Stimulated activated CD4-positive, alpha-beta T cell treated with anti-CD3 and anti-CD28 coated beads, Interleukin-12 subunit alpha, Interleukin-12 subunit beta, amount 100 ng/mL, for 24 hours (primary cell): ENCODE measurements at places on chromosomes 5 and 9.
A peak's percentile ranks its signal among the peaks of the same experiment; 100 is the strongest.

DNA sequence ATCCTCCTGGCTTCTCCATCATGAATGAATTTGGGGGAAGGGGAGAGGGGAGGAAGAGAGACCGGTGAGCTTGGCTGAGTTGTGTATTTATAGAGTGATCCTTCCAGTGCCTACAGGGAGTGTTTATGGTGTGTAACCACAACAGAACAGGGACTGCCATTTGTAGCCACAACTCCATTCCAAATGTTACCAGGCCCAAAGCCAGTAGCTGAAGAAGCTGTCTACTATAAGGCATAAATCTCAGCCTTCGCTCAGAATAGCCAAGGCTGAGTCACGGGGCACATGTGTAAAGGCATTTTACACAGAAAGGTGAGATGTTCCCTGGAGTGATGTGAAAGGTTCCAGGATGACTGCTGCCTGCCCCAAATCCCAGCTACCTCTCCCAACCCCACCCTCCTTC, 2.5 kb downstream of the TMEM252 start:
- no peak for DNase-seq

DNA sequence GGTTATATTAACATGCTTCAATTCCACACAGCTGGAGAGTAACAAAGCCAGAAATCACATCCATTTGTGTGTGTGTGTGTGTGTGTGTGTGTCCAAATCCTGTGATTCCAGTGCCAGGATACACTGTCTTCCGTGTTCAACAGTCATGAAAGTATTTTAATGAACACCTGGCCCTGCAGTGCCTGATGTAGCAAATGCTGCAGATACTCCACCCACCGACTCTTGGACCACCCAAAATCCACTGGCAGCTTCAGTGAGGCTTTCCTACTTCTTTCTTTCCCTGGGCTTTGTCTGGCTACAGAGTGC, 13.1 kb upstream of the INSYN2B start:
- DNase-seq: no peak

DNA sequence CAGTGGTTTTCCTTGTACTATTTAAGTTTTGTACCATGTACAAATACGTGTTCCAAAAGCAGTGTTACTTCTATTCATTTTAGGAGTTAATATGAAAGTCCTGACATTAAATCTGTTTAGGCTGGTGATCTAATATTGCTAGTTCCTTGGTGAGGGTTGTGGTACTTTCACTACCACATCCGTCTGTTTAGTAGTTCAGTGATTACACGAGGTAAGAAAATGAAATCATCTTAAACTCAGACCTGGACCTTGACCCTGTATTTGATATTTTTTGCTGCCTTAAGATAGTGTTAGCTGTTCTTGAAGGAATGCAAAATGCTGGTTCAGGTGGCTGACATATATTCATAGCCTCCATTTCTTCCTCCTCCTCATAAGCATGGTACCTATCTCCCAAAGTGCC, 50.3 kb downstream of the MTAP start:
- no peak for DNase-seq

- DNase-seq: no peak
Measured at GRCh38 chr9:133731876-133732638, 6.1 kb downstream of the SARDH start.

DNA sequence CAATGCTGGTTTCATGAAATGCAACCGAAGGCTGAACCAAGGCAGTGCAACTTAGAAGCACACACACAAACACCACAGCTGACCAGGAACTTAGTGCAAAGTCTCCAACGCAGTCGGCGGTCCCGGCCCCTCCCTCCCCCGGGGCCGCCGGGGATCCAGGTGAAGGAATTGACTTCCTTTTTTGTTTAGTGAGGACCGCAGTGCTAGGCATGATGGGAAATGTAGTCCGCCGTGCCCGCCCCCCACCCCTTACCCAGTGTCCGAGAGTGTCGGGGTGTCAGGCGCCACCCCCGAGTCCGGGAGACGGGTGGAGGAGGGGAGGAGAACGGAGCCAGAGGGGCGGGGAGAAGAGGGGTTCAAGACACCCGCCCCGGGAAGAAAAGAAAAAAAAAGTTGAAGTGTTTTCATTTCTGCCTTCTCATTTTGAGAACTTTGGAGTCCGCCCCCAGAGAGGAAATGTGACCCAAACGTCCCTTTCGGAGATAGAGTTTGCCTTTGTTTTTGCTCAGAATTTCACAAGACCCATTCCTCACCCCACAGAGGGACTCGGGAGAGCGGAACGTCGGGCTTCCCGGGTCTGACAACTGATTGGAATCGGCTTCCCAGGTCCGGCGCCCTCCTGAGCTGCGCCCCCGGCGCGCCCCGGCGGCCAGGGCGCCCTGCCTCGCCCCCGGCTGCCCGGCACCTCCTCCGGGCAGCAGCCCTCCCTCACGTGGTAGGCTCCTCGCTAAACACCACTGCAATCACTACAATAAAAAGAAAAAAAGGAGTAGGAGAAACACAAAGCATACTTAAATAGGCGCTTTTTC, 2.0 kb downstream of the IER5L start:
- peak; percentile 55 for DNase-seq

GRCh38 chr5:175336781-175337180, 107.2 kb downstream of the DRD1 start:
- DNase-seq: no peak

GRCh38 chr5:87121304-87122150, 146.2 kb upstream of the RASA1 start:
- peak; percentile 6 for DNase-seq

GRCh38 chr9:109046346-109046745, 33.0 kb upstream of the CTNNAL1 start:
- DNase-seq: no peak

DNA sequence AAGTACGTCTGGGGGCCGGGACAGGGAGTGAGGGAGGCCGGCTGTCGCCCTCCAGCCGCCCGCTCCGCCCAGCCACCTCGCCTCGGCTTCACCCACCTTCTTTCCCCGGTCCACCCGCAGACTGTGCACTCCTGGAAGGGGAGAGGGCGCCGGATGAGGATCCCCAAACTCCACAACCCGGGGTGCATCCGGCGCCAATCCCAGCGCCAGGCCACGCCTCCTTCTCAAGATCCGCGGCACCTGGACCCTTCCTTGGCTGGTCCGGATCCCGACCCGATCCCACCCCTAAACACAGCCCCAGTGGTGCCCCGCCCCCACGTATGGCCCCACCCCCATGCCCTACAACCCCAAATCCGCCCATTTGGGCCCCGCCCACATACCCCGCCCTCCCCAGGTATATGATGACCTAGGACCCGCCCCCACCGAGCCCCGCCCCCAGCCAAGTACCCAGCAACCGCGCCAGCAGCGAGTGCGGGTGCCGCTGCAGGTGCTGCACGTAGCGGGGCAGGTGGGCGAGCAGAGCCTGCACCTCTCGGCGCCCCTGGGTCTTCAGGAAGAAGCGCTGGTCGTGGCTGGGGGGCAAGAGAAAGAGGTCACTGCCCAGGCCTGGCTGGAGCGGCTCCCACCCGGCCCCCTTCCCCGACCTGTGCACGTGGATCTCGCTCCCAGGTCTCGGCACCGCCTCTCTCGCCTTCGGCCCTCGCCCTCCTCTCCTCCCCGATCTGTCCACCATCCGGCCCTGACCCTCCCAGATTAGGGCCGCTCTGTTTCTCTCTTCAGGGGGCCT, 3.2 kb downstream of the PIP5KL1 start:
- peak; percentile 72 for DNase-seq

GRCh38 chr9:74887981-74888370, 255 bp upstream of the TRPM6 start:
- no peak for DNase-seq

DNA sequence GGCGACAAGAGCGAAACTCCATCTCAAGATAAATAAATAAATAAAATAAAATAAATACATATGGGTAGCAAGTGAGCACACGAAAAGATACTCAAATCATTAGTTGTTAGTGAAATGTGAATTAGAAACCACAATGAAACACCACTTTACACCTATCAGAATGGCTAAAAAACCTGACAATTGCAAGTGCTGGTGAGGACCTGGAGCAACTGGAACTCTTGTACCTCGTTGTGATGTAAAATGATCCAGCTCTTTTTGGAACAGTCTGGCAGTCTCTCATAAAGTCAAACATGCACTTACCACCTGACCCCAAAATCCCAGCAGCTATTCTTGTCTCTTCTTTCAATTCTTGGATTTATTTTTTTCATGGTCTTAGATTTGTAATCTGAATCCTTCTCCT, 69.2 kb upstream of the FBXW11 start:
- no peak for DNase-seq

DNA sequence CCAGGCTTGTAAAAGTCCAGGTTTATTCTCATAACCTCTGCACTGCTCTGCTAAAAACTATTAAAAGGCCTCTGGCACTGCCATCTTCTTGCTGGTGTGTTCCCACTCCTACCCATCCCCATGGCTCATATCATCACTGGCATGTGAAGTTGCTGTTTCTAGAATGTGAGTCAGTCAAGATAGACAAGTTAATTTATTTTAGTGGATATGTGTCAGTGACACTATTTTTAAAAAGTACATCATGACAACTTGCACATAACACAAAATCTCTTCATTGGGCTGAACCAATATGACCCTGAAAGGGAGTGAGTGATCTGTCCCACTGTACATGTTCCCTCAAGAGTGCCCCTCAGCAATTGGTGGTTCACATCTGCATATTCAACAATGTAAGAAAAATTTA, 299.7 kb downstream of the NFIB start:
- no peak for DNase-seq

- DNase-seq: no peak
Measured at GRCh38 chr5:177232761-177233160, 70.8 kb downstream of the RAB24 start.

GRCh38 chr9:4774209-4774608, 18.5 kb upstream of the RCL1 start:
- DNase-seq: no peak

GRCh38 chr5:553874-554273, 29.6 kb upstream of the SLC9A3 start:
- no peak for DNase-seq

DNA sequence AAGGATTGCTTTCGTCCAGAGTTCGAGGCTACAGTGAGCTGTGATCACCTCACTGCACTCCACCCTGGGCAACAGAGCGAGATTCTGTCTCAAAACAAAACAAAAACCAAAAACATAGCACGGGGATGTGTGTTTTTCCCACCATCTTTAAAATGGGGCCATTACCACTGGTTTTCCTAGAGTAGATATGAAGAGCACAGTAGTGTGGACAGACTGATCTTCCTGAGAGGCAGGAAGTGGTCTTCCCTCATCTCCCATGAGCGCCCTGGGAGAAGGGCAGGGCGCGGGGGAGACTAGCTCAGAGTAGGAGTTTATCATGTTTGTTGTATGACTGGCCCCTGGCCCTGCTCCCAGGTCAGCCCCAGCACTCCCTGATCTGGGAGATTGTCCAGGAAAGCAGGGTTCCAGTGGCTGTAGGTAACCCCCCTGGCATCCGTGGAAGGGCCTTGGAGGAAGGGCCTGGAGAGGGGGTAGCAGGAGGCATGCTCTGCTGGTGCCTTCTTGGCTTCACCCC, 2.3 kb downstream of the SUSD3 start:
- no peak for DNase-seq

- no peak for DNase-seq
Measured at GRCh38 chr5:122649080-122649479, 125.8 kb upstream of the SNX2 start.

- no peak for DNase-seq
Measured at GRCh38 chr5:116395226-116395625, 179.4 kb downstream of the SEMA6A start.

DNA sequence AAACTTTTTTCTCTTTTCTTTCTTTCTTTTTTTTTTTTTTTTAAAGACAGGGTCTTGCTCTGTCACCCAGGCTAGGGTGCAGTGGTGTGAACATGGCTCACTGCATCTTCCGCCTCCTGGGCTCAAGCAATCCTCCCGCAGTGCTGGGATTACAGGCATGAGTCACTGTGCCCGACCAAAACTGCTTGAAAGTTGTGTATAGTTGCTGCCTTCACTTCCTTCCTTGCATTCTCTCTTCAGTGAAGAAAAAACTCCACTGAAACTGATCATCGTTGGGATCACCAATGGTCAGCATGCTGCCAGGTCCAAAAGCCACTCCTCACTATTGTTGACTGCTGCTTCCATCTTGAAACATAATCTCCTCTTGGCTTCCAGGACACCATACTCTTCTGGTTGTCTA, 66.6 kb upstream of the CTNNA1 start:
- no peak for DNase-seq

- DNase-seq: no peak
Measured at GRCh38 chr9:89538871-89539270, 41.0 kb upstream of the SEMA4D start.

DNA sequence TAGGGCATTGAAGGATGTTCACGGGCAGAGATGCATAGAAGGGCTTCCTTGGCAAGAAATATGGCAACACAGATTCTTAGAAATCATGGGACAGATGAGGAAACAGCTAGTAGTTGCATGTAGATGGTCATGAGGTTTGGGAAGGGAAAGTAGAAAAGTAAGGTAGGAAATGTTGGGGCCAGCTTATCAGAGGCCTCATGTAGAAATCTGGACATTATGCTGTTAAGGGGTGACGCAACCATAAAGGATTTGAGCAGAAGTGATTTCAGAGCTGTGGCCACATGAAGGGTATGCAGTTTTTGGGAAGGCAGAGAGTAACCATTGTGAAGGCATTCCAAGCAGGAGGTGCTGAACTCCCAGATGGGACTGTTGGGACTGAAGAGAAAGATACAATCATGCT, 224.0 kb downstream of the ARHGAP26 start:
- no peak for DNase-seq

- no peak for DNase-seq
Measured at GRCh38 chr9:120197605-120198004, 382.4 kb downstream of the CDK5RAP2 start.

GRCh38 chr5:141523991-141524390, 35.1 kb downstream of the PCDHGC5 start:
- DNase-seq: no peak

- no peak for DNase-seq
Measured at GRCh38 chr5:179287071-179287470, 58.2 kb downstream of the ADAMTS2 start.

DNA sequence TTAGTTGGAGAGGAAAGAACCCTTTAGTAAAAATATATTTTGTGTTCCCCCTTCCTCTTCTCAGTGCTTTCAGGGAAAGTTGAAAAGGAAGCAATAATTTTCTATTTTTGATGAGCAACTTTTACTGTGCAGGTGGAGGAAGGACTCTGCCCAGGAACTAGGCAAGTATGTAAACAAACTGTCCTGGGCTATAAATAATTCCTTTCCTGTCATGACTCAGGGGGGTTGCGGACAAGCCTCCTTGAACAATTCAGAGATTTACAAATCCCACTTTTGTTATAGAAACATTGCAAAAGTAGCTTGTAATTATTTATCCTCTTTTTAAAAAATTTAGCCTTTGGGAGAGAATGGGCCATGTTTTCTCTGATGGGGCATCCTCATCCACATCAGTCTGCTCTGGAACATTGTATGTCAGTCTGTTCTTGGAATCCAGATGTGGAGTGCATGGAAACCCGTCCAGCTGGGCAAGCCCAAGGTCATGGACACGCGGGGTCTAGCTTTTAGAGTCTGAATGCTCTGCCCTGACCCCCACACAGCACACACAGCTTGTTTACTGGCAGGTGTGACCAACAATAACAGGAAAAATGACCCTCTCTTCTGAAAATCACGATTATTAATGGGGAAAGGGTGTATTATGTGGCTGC, 127.6 kb downstream of the GADD45G start:
- DNase-seq: no peak
